HuH-7 (cell line): ENCODE measurements at places on chromosomes 16 and 17.

GRCh38 chr17:43471585-43472160, 12.1 kb upstream of the DHX8 start:
- no peak for DNase-seq

DNA sequence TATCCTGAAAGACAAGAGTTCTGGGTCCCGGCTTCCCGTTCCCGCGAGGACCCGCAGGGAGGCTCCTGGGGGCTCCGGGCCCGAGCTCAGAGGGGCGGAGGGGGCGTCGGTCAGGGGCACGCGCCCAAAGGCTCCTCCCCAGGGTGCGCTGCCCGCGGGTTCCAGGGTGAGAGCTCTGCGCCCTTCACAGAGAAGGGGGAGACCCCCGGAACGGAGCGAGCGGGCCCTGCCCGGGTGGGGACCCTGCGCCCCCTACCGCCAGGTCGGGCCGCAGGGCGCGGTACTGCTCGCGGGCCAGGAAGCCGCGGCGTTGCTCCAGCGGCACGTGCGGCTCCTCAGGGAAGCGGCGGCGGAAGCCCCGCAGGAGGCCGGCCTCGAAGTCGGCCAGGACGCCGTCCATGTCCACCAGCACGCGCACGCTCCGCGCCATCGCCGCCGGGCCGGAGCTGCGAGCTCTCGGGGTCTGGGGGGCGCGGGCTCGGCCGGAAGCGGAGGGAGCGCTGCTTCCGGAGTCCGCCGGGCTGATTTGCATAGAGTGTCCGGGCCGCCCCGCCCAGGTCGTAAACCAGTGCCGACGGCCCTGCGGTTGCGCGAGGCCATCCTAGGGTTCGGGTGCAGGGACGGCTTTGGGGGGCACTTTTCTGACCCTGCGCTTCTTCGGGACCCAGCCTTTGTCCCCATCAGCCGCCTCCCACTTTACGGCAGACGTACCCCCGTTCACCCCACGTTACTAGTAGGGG, at the start of gene NT5C:
NT5C (minus strand) TSS at position 465 of the 740 bp plus-strand sequence; CDS start at position 430, 35 bp downstream.
- DNase-seq: peak; percentile 91

DNA sequence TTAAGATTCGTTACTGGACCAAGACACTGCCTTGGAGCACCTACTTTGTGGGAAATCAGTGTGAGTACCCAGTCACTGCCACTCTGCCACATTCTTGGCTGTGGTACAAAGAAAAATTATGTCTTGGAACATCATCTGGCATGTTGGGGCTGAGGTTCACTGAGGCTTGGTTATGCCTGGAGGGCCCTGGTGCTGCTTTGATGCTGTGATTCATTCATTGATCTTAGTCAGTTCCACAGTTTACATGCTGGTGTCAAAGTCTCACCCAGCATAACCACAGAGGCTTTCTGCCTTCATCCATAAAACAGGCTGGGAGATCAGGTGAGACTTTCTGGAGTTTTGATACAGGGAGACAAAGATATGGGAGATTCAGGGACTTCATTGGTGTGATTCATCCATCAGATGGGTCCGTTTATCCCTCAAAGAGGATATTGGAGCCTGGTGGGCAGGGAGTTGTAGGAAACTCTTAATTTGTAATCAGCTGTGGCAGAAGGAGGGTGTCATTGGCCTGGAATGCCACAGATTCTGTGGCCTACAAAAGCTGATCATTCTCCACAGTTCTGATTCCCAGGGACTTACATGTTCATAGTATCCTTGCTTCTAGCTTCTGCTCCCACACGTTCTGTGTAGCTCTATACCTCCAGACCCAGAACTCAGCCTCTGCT, 322.5 kb downstream of the PMP22 start:
- no peak for DNase-seq

- no peak for DNase-seq
These were observed 460.2 kb upstream of the C16orf82 start for GRCh38 chr16:26606381-26607150.

GRCh38 chr17:78806451-78806850, 24.4 kb upstream of the CYTH1 start:
- DNase-seq: no peak

DNA sequence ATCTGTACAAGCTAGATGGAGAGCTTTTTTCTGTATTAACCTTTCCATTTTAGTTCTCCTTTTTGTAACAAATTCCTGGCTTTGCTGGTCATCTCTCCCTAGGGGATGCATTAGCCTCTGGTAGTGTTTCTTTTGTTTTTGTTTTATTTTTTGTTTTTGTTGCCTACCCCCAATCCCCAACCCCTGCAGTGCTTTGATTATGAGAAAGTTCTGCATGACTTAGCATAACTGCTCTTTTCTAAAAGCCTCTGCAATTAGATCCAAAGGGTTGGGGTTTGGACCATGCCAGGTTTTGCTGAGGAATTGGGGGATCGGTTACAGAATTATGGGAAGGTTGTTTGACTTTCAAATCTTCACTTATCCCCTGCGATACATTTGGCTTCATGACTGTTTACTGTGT, 98.2 kb downstream of the ADAMTS18 start:
- DNase-seq: no peak
